Activated naive CD8-positive, alpha-beta T cell treated with anti-CD3 and anti-CD28 coated beads for 36 hours (primary cell): ENCODE measurements at places on chromosomes 7 and 10. TPM values are rescaled to one million over a fixed set of nuclear protein-coding genes. Genes with fewer than 3 reads are reported as not detected.

The PIP gene
- not detected for total RNA-seq

The DLX6 gene
- not detected for total RNA-seq

DNA sequence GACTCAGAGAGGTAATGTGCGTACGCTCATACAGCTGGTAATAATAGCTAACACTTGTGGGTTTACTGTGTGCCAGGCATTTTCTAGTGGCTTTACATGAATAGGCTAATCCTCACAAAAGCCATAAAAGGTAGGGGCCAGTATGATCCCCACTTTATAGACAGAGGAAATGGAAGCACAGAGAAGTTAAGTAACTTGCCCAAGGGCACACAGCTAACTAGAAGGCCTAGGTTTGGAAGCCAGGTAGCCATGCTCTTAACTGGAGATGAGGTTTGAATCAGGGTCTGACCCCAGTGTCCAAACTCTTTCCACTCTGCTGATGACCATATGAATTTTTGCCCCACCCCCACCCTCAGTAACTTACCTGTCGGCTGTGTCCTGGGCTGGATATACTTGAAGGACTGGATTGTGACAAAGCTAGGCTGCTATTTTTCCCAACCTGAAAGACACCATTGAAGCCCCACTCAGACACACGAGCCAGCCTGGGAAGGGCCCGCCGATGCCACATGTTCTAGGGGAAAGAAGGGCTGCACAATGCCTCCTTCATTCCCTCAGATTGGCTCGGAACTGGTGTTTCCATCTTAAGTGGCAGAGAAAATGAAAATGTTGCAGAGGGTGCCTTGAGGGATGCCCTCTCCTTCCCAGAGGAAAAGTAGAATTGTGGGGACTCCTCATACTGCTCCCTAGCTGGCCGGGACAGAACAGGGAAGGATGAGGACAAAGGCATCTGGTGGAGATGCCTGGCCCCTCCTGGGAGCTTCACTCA is 29.1 kb upstream of the EFCAB10 start:
- no peak for DNase-seq

The NAT16 gene
- not detected for total RNA-seq

- DNase-seq: no peak
Measured at GRCh38 chr10:22314852-22315251, 1.3 kb upstream of the COMMD3 start.

GRCh38 chr10:130428936-130429335 is 292.7 kb downstream of the GLRX3 start:
- DNase-seq: no peak

The MACROH2A2 gene
- total RNA-seq: 4.8 TPM

- no peak for DNase-seq
Measured at GRCh38 chr10:71575934-71576801, 143.4 kb downstream of the C10orf105 start.

The RAB11FIP2 gene
- total RNA-seq: 9.9 TPM

GRCh38 chr7:770741-771166 is 43.7 kb upstream of the PRKAR1B start:
- no peak for DNase-seq

The SKIDA1 gene
- 0.54 TPM for total RNA-seq

The ZNF503 gene
- 0.42 TPM for total RNA-seq

- DNase-seq: no peak
Measured at GRCh38 chr10:34224639-34225038, 590.5 kb downstream of the PARD3 start.

DNA sequence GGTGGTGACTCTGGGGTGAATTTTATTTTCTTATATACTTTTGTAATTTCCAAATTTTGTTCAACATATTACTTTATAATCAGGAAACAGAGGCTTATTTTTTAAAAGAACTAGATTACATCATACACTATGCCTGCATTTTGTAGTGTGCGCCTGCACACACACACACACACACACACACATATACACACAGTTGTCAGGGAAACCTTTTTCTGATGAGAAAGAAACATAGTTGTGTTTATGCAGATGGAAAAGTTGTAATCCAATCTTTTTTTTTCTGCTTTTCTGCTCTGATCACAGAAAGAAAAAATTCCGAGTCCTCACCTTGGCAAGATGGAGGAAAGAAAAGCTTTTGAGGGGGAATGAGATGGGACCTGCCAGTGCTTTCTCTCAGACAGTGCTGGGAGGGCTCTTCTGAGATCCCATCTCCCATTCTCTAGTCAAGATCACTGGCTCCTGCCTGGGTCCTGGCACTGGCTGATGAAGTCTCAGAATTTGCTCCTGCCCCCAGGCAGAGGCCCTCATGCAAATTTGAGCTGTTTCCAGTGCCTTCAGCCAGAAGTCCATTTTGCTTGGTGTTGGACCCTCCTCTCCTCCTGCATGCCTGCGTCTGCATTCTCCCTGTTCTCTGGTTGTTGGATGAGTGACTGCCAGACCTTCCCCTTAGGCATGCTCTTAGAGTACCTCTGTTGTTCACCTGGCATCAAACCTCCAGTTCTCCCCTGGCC is 59.7 kb downstream of the TLL2 start:
- no peak for DNase-seq
